ENCODE measurements at places on chromosomes 13 and 19.

DNA sequence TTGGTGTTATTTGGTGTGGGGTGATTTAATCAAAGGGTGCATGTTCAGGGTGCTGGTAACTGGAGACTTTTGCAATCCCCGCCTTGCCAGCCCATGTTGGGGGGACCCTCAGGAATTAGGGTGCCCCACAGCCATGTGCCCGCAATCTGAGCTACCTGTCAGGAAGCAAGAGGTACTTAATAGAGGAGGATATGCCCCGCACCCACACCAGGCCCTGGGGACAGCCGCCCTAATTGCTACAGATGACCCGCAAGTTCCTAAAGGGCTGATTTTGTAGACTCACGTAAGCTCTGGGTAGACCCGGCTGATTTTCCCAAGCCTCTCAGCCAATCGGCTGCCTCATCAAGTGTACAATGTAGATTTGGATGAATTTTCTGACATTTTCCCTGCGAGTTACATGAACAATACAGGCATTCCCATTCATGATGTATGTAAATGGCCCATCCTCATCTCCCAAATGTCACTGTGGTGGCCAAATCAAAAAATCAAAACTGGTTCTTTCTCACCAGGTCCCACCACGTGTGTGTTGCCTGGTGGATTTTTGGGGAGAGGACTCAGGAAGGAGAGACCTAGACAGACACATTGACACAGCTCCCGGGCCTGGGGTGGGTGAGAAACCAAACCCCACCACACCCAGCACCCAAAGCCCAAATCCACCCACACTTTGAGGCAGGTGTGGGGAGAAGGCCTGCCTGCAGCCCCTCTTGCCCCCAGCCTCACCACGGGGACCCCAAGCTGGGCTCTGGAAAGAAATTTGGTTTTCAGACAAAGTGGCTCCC, 119.2 kb upstream of the SPACA7 start:
- DNase-seq = no peak

GRCh38 chr13:41900918-41901317, 60.0 kb downstream of the VWA8 start:
- no peak for DNase-seq

GRCh38 chr13:66313413-66313812, 916.7 kb downstream of the PCDH9 start:
- no peak for DNase-seq

- no peak for DNase-seq
Observed at GRCh38 chr13:76481738-76482137, 404.5 kb downstream of the KCTD12 start.

- DNase-seq = no peak
Observed at GRCh38 chr13:20354722-20355121, 122.6 kb upstream of the GJB6 start.

GRCh38 chr19:7982651-7983099, 22.8 kb downstream of the ELAVL1 start:
- no peak for DNase-seq

DNA sequence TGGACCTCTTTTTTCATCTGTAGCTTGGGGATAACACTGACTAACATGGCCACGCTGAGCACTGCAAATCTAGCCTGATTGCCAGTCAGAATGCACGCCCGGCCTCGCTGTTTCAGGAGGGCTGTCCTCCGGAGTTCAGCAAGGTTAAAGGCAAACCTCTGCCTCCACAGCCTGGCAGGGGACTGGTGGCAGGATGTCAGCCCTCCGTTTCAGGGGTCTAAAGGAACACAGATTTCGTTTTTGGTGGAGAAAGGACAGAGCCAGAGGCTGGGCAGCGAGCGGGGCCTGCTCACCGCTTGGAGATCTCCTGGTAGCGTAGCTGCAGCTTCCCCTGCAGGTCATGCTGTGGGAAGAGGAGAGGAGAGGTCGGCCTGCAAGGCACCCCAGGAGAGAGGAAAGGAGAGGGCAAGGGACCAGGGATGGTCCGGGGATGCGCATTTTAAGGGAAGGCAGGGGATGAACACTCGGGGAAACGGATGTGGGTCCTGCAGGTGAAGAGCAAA, 560 bp downstream of the NDUFA7 start:
- no peak for DNase-seq

DNA sequence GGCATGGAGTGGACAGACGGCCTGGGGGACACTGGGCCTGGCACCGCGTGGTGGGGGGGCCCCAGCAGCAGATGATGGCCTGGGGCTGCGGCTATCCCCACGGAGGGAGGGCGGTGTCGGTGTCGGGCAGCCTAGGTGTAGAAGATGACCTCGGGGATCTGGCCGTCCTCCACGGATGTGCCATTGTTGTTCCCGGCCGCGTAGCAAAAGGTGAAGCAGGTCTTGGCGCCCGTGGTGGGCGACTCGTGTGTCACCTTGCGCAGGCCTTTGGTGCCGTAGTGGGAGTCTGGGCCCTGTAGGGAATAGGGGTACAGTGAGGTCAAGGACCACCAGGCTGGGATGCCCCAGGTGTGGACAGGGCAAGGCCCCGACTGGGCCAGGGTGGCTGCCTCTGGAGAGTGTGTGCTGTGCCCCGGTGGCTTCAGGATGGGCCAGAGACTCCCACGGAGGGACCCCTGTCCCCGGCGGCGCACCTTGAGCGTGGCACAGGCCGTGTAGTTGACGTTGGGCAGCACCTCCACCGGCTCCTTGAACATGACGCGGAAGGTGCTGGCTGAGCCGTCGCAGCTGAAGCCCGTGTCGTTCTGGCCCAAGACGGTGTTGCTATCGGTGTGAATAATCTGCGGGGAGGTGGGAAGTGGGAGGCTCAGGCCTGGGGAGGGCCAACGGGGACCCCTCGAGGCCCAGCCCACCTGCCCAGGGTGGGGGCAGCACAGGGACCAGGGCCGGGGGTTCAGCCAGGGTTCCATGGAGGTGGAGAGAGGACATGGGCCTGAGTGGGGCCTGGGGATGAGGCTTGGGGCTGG, 29.0 kb downstream of the BTBD2 start:
- no peak for DNase-seq

DNA sequence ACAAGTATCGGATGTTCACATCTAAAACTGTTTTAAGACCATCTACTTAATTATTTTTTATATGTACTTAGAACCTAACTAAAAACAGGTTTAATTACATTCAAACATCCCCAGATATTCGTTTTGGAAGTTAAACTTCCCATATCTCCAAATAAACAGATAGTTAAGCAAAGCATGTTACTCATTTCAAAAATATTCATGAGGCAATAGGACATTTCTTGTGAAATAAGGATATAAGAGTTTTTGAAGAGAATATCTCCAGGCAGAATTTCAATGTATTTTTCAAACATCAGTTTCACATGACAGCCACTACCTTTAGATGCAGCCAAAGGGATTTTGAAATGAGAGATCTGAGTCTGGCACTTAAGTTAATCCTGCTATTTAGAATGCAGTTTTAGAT, 697.5 kb downstream of the SLITRK1 start:
- DNase-seq = no peak

DNA sequence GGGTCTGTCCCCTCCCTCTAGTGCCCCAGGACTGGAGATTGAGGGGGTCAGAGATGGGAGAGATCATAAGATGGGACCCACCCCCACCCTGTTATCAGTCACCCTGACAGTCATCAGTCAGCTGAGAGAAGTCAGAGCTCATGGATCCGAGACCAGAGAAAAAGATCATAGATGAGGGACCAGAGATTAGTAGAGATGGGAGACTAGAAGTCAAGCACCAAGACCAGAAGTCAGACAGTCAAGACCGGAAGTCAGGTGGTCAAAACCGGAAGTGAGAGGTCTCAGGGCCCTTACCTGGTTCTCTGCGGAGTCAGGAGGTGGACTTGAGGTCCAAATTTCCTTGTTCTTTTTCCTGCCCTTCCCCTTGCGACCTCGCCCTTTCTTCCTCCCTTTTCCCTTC, 7.0 kb downstream of the COL5A3 start:
- DNase-seq = no peak

GRCh38 chr13:50645092-50645491, 198.4 kb downstream of the DLEU7 start:
- no peak for DNase-seq

DNA sequence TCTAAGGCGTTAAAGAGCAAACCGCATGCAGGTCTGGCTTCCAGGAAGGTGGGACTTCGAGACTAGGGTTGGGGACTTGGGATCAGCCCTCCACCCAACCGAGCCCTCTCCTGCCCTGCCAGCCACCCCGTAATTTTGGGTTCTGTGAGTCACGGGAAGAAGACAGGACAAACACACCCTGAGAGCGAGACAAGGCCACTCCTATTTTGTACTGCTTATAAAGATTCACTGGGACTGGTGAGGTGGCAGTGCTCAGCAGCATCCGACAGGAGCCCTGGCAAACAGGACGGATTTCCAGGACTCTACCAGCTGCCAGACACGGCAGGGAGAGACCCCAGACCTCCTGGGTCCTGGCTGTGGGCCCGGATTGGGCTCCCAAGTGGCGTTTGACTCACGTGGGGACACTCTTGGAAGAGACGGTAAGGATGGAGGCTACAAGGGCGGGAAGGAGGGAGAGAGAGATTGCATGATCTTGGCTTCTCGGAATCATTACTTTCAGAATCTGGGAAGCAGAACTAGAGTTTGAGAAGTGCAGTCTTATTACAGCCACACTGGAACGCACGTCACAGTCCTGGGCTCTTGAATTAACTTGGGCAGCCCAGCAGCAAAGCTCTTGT, at the start of gene C5AR2:
TSS of gene C5AR2 (plus strand) at position 245 of the 617 bp plus-strand sequence. CDS start 8,625 bp downstream, outside the sequence.
- DNase-seq = no peak

DNA sequence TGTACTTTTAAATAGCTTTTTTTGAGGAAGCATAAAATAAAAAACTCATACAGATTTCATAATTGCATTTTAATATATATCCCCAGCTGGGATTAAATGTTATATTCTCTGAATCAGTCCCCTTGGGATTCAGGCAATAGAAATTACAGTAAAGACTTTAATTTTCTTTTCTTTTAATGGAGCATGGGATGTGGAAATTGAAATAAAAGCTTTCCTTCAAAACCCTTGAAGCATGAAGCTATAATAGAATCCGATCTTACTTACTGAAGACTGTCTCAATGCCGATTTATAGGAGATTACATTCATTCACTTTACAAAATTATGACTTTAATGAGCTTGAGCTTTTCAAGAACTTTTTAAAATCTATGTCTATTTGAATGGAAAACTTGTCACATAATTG, 243.4 kb downstream of the SPRY2 start:
- no peak for DNase-seq

DNA sequence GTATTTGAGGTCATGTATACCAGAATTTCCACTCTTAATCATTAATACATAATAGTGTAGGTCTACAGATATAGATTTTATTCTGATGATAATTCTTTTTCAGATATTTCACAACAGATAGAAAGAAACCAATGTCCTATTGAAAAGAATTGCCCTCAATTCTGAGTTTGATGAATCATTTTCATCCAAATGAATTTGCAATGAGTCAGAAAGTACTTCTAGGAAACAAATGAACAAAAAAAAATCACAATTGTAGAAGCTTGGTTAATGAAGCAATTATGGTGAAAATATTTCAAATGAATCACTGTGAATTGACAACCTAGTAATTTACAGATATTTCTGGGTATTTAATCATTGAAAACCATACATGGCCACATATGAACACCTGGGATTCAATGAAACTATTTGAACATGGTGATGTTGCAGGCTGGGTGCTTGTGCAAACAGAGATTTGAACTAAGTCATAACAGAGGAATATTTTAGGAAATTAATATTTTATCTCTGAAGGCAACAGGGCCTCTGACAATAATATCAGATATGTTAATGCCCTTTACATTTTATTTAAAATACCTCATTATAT, 360.9 kb downstream of the SLITRK5 start:
- DNase-seq = no peak

DNA sequence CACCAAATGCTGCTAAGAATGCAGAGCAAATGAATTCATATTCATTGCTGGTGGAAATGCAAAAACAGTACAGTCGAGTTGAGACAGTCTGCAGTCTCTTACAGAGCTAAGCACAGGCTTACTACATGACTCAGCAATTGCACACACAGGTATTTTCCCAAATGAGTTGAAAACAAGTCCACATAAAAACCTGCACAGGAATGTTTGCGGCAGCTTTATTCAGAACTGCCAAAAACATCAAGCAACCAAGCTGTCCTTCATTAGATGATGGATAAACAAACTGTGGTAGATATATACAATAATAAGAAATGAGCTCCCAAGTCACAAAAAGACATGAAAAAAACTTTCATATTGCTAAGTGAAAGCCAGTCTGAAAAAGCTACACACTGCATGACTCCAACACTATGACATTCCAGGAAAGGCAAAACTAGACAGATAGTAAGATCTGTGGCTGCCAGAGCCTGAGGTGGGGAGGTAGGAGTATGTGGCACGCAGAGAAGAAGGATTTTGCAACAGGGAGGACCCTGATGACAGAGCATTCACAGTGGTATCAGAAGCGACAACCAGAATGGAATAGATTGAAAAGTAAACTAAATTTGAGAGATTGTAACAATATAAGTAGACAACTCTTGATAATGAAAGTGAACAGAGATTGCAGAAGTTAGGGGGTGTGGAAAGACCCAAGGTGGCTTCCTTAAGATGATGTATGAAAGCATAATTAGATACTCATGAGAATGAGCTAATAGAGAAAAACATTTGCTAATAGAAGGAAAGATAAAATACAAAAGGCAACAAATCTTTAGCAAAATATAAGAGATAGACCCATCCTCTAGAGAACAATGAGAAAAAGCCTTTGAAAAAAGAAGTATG, 52.7 kb downstream of the TSC22D1 start:
- no peak for DNase-seq

GRCh38 chr19:43572171-43572588, 3.1 kb downstream of the XRCC1 start:
- DNase-seq = peak; percentile 93

GRCh38 chr19:32339988-32340874, 5.2 kb upstream of the ZNF507 start:
- peak; percentile 24 for DNase-seq

- DNase-seq = no peak
Observed at GRCh38 chr13:106372199-106373155, 163.0 kb downstream of the EFNB2 start.

DNA sequence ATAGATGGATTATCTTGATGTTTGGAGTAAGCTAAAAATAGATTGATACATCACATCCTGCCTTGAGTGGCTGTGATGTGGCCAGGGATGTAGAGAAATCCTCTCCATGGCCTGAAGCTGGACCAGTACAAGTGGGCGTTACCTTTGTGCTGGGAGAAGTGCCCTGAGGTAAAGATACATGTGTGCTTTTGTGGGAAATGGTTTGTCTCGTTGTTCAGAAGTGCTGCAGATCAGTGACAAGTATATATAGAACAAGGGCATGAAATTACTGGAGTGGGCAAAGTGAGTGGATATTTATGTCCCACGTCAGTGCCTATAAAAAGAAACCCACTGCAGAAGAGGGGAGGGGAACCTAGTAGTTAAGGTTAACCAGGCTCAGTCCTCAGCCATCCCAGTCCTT, 12.2 kb upstream of the ZNF304 start:
- no peak for DNase-seq

DNA sequence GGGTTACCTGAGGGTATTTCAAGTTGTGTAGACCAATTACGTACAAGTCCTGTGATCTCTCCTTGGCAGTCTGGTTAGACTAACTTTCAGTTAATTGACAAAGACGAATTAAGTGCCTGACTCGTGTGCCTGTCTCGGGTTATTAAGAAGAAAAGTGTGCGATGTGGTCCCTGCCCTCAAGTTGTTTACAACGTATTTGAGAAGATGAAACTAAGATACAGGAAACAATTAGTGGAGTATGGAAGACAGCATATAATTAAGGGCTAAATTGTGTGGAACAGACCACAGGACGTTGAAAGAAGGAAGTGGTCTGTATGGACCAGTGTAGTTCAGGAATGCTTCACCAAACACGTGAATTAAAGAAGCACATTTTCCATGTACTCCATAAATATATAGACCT, 49.2 kb downstream of the KLF5 start:
- DNase-seq = no peak
